GM12892 (cell line): ENCODE measurements at places on chromosomes 2 and 18.

DNA sequence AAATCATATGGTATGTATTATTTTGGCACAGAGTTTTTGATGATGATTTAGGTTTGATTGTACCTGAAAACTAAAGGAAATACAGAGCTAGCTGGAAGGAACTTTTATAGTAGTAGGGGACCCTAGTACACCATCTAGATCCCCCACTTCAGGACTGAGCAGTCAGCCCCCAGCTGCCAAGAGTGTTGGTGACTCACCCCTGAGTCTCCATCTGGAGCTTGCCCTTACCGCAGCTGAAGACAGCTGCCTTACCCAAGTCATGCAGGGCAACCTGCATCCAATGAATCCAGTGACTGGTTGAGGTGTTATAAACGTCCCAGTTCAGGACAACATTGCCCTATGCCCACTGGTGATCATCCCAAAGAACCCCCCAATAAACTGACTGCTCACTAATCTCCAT is 15.3 kb downstream of the PMS1 start:
- DNase-seq = no peak

GRCh38 chr2:18991177-18992168 is 366.9 kb downstream of the OSR1 start:
- DNase-seq = no peak

- DNase-seq = no peak
Observed at GRCh38 chr18:10274301-10274700, 180.1 kb upstream of the APCDD1 start.

DNA sequence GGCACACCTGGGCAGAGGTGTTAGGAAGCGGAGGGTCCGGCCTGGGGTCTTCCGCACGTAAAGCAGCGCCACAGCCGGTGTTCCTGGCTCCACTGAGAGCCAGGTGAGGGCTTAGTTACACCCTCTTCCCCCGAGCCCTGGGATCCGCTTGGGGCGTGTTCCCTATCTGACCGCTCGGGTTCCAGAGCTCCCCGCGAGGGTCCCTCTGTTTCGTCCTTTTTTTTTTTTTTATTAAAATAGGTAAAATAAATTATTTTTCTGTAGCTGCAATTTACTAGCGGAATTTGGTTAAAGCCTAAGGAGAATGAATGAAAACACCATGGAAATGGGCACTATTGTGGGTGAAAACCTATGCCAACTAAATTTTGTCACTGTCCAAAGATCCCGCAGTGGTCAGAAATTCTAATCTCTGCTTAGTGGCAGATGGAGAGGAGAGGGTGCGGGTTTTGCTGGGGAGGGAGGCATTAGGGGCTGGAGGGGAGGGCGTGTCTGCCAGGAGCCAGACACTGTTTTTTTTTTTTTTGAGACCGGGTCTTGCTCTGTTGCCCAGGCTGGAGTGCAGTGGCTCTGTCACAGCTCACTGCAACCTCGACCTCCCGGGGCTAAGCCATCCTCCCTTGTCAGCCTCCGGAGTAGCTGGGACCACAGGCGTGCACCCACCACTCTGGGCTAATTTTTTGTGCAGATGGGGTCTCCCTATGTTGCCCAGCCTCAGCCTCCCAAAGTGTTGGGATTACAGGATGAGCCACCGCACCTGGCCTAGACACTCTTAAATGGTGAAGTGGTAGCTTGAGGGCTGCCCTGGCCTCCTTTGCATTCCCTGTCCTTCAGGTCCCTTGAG is 834 bp downstream of the PDCL3 start:
- DNase-seq = no peak

DNA sequence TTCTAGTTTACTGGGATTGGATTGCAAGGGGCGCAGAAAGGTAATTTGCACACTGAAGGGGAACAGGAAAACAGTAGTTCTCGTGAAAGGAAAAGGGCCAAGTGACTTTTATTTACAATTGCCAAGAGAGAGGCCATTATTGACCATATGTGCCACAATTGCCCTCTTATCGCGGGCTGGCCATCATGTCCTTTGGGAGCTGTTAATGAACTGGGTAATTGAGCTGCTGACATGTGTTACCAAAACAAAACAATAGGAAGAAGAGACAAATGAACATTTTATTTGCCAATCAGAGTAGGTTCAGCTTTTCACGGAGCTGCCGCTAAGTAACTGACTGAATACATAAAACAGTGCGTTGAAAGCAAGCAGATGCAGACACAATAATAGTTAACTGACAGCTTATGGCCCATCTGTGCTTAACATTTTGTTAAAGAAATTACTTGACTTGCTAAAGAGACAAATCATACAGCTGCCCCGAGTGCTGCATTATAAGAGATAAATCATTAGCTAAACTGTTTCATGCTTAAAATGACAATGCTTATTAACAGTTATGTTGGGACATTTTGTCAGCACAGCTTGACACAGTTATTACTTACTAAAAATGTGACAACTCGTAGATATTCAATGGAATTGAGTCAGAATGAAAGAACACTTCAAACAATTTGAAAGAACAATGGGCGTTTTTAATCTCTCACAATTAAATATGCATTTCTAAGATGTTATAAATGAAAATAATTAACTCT is 57.5 kb downstream of the PAX3 start:
- no peak for DNase-seq

GRCh38 chr18:62450175-62450545 is 72.7 kb upstream of the ZCCHC2 start:
- DNase-seq = no peak

DNA sequence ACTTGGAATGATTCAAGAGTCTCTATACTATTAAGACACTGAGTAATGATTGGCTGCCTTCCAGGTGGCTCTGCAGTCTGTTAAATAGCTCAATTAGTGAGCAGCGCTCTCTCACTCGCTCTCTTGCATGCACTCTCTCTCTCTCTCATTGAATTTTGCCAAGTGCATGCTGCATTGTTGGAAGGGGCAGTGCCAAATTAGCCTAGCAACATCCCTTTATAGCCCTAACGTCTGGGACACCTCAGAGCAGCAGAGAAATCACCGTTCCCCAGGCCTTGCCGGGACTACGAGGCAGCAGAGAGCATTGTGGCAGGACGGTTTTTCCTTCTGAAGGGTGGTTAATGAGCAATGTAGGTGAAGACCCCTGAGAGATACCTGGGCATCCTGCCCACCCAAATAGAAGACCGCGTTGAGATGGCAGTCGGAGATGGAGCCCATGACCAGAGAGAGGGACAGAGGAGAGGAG is 447.6 kb upstream of the POU3F3 start:
- no peak for DNase-seq

GRCh38 chr2:191218292-191218898 is 26.8 kb upstream of the MYO1B start:
- no peak for DNase-seq

DNA sequence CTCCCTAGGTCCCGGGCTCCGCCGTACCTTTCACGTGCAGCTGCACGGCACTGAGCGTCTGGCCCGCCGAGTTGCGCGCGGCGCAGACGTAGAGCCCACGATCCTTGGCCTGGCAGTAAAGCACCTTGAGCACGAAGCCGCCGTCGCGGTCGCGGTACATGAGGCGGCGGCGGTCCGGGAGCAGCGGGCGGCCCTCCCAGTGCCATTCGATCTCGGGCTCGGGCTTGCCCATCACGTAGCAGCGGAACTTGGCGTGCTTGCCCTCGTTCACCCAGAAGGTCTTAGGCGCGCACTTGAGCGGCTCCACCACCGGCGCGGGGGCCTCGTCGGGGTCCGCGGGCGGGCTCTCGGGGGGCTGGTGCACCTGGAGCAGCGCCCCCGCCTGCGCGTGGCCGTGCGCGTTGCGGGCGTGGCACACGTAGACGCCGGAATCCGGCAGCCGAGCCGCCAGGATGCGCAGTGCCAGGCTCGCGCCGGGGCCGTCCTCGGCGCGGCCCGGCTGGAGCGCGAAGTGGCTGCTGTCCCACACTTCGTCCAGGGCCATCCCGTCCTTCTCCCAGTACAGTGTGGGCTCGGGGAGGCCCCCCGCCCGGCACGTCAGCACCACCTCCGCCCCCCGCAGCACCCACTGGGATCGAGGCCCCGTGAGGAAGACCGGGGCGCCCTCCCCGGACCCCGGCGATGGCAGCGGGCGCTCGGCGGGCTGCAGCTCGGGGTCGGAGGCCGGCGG is 980 bp downstream of the OBSL1 start:
- peak; percentile 21 for DNase-seq

DNA sequence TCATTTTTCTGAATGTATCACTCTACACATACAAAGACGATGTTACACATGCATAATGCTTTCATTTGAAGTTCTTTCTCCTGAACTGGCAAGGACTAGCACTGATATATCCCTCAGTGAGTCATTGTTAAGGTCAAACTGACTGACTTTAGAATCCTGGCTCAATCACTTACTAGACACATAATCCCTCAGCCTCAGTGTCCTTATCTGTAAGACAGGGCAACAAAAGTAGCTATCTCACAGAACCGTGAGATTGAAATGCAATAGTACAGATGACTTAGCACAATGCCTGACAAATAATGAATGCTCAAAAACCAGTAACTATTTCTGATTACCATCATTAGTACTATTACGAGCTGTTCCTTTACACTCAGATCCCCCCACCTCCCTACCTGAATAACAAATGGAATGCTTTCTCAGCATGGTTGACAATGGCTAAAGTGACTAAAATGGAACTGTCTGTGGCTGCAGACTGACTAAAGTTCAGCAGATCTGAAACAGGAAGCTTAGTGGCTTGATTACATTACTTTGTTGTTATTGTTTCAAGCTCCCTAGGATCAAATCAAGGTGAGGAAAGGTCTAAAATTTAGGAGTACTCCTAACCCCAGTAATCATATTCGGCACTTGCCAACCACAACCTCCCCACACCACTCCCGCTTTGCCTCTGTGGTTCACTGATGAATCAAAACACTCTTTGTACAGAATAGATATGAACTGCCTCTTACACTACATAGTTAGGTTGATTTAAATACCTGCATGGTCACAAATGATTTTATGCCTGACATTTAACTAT is 35.8 kb upstream of the CACNB4 start:
- no peak for DNase-seq
